ENCODE measurements at places on chromosomes 12 and 14.

DNA sequence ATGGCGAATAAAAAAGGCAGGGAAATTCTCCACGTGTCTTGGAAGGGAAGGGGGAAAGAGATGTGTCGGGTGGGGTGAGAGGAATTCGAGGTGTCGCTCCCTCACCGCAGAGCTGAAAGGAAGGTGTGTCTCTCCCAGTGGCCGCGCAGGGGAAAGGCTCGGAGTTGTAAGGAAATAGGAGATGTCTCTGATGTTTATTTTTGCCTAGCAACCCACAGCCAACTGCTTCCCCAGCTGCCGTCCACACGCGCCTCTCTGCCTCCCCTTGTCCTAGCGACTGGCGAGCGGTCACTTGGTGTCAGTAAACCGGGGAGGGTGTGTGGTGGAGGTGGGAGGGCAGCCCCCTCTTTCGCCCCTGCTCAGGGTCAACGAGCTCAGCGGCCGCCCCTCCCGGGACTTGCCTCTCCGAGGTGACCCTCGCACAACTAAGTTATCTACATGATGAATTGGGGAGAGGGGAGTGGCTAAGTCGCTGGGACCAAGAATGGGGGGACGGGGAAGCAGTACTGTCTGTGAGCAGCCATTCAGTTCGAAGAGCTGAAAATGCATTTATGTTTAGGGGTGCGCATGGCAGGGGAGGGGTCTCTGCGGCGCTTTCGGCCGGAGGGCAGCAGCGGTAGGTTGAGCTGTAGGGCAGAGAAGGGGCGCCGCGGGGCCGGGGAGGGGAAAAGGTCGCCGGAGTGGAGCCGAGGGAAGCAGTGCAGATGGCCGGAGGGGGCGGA is 585 bp upstream of the DYRK2 start:
- DNase-seq, result no peak

GRCh38 chr12:21529456-21529855 is 3.4 kb downstream of the SPX start:
- DNase-seq, result no peak

GRCh38 chr14:93207468-93208308 is 632 bp downstream of the UBR7 start:
- no peak for DNase-seq

DNA sequence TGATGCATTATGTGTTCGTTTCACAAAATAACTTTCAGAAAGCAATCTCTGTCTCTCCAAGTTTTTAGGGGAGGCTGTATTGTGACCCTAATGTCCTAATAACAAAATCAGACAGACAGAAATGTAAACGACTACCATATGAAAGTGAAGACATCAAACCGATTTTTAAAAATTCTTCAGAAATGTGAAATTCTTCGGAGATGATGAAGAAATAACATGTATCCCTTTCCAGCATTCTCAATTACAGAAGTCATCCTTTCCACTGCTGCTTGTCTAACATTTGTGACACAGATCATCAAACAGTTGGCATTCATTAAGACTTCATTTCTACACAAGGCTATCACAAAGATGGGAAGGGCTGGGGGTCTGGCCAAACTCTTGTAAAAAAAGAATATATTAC is 41.0 kb downstream of the DMAC2L start:
- no peak for DNase-seq

GRCh38 chr12:65318186-65318685 is 39.8 kb downstream of the MSRB3 start:
- DNase-seq, result no peak

- DNase-seq, result no peak
Measured at GRCh38 chr12:51911788-51912711, 4.7 kb downstream of the ACVRL1 start.

GRCh38 chr12:79200176-79200575 is 335.6 kb downstream of the SYT1 start:
- DNase-seq, result no peak
